ENCODE measurements at places on chromosomes 6 and 20.

DNA sequence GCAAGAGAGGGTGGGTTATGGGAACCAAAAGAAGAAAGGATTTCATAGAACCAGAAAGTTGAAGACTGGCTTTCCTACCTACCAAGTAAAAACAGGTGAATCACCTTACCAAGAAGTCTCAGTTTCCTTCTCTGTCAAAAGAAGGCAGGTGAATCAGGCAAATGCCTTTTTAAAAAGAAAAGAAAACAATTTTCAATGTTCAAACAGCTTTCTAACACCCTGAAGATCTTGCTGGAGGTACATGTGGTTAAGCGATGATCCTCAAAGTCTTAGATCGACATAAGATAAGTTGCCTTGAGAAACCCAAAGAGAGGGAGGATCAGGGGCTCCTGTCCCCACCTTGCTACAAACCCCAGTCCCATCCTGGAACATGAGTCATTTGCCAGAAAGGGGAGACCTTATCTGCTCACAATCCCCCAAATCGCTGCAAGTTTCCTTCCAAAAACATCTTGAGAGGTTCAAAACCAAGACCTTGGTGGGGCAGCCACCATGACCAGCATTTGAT lies 71.6 kb downstream of the NFATC2 start:
- DNase-seq = no peak

DNA sequence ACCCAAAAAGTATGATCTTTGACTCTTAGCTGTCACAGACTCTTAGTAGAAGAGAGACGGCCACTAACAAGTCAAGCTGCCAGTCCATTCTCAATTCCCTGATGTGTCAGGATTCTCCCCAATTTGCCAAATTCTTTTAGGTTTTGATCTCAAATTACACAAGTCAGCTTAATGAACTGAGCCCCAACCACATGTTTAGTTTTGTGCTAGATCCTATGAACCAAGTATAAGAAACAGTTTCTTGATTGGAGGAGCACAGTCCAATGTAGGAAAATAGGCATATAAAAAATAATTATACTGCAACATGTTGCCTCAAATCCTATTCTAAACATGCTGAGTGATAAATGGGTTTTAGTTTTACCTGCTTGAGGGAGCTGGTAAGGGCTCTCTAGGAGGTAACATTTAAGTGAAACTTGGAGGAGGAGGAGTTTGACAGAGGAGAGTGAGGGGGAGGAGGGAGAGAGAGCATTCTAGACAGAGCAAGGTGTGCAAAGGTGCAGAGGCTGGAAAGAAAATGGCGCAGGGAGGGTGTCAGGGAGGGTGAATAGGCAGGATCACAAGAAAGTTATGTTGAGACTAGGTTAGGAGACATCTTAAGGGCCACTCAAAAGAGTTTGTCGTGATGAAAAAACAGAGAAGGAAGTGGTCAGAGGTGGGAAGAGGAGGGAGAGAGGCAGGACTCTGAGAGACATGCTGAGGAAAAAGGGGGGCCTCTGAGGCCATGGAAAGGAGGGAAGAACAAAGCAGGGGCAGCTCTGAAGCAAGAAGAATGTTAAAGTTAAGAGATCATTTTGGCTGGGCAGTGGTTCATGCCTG lies 22.8 kb upstream of the FAM83C start:
- no peak for DNase-seq

DNA sequence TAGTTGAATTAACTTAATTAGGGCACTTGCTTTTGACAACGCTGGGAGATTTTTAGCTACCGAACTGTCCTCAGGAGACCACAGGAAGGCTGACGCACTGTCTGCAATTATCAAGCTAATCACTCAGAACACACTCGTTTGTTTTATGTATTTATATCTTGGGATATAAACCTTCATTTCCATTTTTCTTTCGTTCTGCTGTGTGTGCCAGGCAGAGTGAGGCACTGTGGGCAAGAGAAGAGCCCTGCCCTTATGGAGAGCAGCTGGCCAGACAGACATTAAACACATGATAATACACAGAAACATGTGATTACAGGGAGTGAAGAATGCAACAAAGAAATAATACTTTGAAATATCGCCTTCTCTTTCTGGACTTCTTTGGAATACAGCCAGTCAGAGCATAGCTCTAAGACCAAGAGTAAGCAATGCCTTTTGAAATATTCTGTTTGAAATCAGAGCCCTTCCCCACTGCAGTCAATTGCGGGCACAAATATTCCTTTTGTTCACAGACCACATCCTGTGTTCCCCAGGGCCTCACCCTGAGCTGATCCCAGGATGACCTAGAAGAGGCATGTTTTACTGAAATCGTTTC lies 96.8 kb downstream of the ANKRD60 start:
- DNase-seq = no peak

DNA sequence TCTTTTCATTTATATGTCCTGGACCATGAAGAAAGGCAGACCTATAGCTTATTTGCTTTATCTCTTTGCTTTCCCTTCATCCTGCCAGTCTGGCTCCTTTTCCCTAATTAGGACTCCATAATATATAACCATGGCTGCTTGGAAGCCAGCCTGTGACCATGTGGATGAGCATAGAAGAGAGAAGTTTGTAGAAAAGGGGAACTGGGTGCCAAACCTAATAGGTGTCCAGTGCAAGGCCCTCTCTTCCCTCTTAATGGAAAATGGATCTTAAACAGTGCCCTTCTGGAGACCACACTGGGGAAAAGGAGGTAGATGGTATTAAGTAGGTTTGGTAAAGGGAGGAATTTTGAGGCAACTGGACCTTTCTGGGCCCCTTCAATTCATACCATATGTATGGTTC lies 16.7 kb upstream of the OSTM1 start:
- DNase-seq = no peak

DNA sequence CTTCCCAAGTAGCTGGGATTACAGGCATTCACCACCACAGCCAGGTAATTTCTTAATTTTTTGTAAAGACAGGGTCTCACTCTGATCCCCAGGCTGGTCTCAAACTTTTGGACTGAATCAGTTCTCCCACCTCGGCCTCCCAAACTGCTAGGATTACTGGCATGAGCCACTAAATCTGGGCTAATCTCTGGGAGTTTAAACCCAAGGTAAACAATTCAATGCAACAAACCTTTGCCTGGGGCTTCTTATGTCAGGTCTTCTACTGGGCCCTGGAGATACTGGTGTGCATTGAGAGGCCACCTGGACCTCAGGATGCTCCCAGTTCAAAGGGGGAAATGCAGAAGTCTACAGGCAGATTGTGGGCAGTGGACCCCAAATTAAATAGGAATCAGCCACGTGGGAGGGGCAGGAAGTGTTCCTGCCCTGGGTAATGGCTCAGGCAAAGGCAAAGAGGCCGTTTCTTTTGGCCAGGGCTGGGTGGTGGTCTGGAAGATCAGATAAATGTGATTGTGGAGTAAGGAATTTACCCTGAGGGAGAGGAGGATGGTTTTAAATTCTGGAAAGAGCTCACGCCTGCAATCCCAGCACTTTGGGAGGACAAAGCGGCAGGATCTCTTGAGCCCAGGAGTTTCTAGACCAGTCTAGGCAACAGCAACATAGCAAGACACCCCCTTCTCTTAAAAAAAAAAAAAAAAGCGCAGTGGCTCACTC lies 1.3 kb upstream of the MYBL2 start:
- no peak for DNase-seq

- DNase-seq = no peak
Measured at GRCh38 chr6:125809570-125810170, 18.9 kb downstream of the NCOA7 start.

DNA sequence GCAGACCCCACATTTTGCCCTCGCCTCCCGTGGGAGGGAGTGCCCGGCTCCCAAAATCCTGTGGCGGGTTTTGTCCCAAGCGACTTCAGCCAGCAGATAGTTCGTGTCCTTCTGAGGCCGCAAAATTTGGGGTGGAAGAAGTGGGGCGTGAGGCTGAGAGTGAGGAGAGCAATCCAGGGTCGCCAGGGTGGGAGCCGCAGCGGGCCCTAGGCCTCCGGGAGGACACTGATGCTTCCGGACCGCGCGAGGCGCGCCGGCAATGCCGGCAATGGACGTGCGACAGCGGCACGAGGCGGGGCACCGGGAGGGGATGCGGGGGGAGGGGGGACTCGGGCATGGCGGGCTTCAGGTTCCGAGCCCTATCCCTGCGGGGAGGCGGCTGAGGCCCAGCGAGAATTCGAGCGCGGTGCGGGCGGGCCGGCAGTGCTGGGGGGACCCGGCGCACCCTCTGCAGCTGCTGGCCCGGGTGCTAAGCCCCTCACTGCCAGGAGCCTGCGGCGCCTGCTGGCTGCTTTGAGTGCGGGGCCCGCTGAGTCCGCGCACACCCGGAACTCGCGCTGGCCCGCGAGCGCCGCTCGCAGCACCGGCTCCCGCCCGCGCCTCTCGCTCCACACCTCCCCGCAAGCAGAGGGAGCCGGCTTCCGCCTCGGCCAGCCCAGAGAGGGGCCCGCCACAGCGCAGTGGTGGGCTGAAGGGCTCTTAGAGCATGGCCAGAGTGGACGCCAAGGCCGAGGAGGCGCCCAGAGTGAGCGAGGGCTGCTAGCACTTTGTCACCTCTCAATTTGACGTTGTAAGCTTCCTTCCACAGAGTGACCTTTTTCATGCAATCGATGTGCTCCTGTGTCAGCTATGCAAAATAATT lies 143.8 kb downstream of the LPA start:
- DNase-seq = peak; percentile 66

- DNase-seq = no peak
Measured at GRCh38 chr20:41139227-41140093, 2.1 kb downstream of the PLCG1 start.

GRCh38 chr6:18324706-18325042 lies 60.3 kb upstream of the DEK start:
- no peak for DNase-seq

DNA sequence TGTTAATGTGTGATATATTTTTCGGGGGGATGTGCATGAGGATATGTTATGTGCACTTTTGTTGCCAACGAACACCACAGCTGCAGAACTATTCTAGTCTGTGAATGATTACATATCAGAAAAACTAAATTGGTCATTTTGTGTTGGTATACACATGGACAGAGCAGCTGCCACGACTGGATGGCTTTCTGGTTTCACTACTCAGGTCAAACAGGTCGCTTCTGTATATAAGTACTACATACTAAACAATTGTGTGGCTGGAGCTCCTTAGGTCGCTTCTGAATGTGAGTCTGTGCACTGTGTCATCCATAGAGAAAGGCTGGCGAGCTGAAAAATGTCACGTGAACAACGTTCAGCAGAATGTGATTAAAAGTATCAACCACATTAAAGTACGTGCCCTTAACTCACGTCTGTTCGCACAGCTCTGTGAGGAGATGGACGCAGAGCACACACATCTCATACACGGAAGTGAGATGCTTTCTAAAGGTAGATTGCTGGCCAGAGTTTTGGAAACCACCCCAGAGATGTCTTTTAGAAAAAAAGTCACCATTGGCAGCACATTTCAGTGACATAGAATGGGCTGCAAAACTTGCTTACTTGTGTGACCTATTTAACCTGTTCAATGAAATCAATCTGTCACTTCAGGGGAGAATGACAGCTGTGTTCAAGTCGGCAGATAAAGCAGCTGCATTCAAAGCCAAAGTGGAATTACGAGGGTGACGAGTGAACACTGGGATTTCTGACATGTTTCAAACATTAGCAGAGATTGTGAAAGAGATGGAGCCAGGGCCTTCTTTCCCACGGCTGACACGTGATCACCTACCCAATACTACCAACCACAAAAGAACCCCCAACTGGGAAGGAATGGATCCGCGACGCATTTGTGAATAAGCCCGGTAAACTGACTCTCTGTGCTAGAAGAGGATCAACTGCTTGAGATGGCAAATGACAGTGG lies 176.6 kb downstream of the PDE10A start:
- DNase-seq = no peak

DNA sequence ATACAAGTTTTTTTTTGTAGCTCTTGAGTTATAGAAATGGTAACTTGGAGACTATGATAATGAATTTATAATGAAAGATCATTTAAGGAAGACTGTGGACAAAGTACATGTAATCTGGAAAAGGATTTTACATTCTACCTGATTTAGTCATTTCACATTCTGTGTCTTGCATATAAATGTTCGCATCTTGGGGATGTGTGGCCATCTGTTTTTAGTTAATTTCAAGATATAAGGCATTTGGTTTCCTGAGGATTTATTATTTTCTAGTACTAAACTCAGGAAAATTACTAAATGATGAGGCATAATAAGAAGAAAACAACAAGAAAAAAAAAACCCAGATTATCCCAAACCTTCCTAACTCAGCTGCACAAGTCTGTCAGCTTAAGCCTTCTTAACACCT lies 112.7 kb upstream of the PRL start:
- DNase-seq = no peak

DNA sequence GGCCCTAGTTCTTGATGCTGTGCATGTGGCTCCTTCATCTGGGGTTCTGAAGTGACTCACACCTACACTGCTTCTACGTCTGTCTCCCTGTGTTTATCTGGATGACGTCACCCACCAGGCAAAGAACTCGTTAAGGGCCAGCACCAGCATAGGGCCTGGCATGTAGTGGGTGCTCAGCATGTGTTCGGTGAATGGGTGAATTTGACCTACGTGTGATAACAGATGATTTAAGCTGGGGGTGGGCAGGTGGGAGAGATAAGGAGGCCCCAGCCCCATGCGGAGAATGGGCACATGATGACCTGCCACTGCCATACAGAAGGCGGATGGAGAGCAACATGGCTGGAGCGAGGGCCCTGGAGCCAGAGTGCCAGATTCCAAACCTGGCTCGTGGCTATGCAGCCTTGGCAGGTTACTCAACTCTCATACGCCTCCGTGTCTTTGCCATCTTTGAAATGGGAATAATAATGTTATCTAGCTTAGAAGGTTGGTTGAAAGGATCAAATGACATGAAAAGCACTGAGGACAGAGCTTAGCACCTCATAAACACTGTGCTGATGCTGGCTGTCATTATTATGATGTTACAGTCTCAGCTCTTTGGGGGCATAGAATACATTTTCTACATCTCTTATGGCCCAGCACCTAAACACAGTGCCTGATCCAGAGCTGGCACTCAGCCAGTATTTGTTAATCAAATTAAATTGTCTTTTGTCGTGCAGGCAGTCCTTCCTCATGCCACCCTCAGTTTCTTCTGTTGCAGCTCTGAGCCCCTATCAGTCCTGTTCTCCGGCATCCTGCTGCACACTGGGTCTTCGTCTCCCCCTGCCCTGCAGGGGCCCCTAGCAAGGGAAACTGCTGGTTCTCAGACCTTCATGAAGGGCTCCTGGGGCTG lies 39.6 kb downstream of the VEGFA start:
- DNase-seq = no peak

GRCh38 chr6:21587179-21587960 lies 6.2 kb upstream of the SOX4 start:
- DNase-seq = peak; percentile 17

GRCh38 chr6:13427801-13428582 lies 59.4 kb downstream of the GFOD1 start:
- no peak for DNase-seq

DNA sequence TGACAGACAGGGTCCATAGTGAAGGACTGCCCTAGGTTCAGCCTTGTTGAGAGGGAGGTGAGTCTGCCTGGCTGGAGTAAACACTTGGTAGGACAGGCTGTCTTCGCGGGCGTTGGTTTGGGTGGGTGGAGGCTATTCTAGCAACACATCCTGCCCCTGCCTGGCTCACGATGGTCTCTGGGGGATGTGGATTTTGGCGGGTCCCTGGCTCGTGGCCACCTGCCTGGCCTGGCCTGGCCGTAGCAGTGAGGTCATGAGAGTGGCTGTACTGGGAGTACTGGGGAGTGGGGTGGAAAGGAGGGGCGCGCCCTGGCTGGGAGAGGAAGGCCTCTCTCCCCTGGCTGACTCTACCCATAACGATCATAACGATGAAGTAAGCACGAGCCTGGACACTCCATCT lies 30.2 kb upstream of the MRPS18A start:
- DNase-seq = no peak

Data from hypothalamus (tissue), 51 donors.